CD8-positive, alpha-beta T cell (primary cell): ENCODE measurements at places on chromosomes 6 and 20. TPM values are rescaled to one million over a fixed set of nuclear protein-coding genes. Genes with fewer than 3 reads are reported as not detected.

- no peak for DNase-seq
Measured at GRCh38 chr20:6769903-6770785, 2.7 kb downstream of the BMP2 start.

DNA sequence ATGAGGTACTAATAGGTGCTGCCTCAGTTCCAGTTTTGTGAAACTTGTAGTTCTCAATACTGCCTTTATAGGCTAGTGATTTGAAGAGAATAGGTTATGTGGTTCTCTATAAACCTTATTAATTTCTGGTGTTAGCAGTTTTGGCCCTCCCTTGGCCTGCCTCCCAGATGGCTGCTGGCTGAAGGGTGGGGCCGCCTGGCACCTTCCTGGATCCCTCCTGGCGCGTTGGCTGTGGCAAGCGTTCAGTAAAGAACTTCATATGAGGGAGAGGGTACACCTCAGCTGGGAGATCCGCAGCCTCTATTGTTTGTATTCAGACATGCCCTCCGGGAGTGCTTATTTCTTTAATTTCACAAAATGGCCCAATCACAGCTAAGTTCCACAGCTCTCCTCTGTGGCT, 51.9 kb downstream of the FAM120B start:
- DNase-seq: no peak

DNA sequence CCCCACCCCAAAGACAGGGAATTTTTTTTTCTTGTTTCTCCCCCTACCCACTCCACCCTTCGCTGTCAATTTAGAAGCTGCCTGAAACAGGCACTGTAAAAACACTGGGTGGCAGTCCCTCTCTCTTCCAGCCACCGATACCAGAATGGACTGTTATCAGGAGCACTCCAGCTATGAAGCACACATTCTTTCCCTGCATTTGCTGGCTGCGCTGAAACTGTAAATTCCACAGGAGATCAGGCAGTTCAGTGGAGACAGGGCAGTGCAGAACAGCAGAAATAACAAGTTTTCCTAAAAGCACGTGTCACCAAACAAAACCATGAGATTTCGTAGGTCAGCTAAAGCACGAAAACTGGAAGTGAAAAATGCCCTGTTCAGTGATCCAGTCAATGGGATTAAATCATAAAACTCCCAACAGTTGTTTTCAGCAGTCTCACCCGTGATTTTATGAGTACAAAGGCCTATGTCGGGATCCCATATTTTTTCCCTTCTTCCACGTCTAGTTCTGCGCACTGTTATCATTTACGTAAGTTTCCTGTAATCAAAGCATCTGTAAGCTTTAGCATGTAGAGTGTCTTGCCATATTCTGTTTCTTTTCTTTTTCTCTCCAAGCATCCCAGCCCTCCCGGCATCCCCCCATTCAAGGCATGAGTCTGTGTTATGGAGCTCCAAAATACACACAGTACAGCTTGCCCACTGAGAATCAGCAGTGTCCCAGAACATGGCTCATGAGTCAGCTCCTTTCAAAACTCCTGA, 359.9 kb upstream of the EPHA7 start:
- DNase-seq: no peak

GRCh38 chr20:53579266-53579580, 14.4 kb downstream of the ZNF217 start:
- no peak for DNase-seq

OR2B6 gene
- not detected for total RNA-seq

PRSS35 gene
- total RNA-seq: 0.33 TPM

GTF2H4 gene
- 7.0 TPM for total RNA-seq

TCF15 gene
- not detected for total RNA-seq

TRIM40 gene
- total RNA-seq: not detected

LY6G6F gene
- not detected for total RNA-seq

WFDC12 gene
- not detected for total RNA-seq
